ENCODE measurements at places on chromosomes 16 and 17. TPM values are rescaled to one million over a fixed set of nuclear protein-coding genes. Genes with fewer than 3 reads are reported as not detected.

Gene P2RX1
- 2.4 TPM for total RNA-seq

Gene MYOCD
- total RNA-seq: 2.8 TPM

Gene PIGL
- 62.4 TPM for total RNA-seq

Gene KRT33A
- not detected for total RNA-seq

Gene UNK
- 38.9 TPM for total RNA-seq

GRCh38 chr16:30997725-30998711 is 12.4 kb downstream of the STX1B start:
- DNase-seq: peak; percentile 42

GRCh38 chr17:2929881-2930533 is 133.4 kb downstream of the OR1D5 start:
- peak; percentile 32 for DNase-seq

DNA sequence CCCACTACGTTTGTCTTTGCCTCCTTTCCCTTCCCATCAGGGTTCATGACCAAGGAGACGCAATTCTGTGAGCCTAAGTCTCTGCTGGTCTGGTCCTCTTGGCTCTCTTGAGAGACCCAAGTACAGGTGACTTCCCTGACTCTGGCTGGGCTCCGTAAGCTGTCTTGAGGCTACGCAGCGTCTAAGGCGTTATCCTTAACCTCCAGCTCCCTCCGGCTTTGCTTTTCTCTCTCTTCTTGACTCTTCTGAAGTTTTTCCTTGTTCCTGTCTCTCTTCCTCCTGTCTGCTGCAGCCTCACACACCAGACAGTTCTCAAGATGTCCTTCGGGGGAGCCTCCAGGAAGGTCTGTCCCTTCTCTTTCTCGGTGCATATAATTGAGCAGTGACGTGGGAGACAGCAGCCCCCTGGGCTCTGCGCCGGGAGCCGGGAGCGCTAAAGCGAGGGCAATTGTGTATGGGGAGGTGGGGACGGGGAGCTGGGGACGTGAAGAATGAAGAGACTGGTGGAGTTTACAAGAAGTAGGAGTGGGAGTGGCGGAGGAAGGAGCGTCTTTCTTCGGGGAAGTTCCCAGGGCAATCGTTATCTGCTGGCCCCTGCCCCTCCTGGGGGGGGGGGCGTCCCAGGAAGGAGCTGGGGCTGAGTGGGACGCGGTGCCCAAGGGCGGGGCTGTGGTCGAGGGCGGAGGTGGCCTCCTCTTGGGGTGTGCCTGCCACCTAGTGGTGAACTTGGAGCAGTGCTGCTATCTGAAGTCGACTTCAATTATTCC is 6.9 kb upstream of the PIRT start:
- DNase-seq: peak; percentile 47

DNA sequence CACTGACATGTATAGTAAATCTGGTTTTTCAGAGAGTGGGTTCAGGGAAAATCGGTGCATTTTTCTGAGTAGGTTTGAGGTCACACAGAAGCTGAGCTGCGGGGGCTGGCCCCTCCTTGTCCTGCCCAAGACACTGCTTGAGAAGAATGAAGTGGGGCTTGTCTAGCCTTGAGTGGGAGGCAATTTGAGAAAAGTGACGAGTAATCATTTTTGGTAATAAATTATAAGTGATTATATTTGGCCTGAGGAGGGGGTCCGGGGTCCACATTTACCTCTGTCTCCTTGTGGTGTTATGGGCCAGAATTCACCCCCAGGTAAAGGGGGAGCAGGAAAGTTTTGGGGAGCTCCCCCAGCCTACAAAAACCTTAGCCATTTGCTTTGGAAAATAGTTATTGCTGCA is 28.1 kb downstream of the WFDC1 start:
- DNase-seq: no peak

DNA sequence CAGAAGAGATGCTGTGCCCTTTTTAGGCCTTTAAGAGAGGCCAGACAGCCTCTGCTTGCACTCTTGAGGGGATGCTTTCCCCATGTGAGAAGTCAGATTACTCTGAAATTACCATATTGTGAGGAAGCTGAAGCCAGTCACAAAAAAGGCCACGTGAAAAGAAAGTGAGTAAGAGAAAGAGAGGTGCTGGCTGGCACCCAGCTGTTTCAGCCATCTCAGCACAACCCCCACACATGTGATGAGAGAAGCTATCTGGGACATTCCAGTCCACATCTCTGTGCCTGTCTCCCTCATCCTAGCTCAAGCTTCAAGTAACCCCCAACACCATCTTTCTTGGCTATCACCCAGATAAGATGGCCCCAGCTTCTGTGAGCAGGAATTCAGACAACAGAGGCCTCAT is 131.4 kb downstream of the HS3ST2 start:
- no peak for DNase-seq

GRCh38 chr17:79871131-79871530 is 31.9 kb upstream of the CBX4 start:
- no peak for DNase-seq

DNA sequence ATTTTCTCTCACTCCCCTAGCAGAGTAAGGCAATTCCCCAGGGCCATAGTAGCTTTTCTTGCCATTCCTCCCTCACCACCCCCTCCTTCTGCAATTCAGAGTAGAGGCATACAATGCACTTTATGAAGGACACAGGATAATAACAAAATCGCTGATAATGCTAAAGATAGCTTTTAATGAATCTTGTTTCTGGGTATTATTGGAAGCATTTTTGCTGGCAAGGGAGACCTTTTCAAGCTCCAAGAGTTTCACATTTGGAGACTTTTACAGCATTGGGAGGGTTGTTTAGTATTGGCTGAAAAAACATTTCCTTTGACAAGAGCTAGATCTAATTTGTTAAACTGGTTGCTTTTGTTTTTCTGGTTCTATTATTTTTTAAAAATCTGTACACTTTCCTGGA is 573.0 kb upstream of the C16orf82 start:
- no peak for DNase-seq

DNA sequence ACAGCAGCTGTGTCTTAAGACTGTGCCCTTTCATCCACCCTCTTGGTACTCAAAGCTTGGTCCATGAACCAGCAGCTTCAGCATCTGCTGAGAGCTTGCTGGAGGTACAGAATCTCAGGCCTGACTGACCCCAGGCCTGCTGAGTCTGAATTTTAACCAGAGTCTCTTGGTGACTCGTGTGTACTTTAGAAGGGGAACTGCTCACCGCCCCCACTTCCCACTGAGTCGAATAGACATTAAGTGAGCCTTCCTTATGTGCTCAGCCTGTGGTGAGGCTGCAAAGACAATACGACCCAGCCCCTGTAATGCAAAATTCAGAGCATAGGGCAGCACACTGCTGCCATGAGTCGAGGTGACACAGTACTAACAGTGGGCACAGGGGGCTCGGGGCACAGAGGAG is 662.8 kb downstream of the WWOX start:
- no peak for DNase-seq

DNA sequence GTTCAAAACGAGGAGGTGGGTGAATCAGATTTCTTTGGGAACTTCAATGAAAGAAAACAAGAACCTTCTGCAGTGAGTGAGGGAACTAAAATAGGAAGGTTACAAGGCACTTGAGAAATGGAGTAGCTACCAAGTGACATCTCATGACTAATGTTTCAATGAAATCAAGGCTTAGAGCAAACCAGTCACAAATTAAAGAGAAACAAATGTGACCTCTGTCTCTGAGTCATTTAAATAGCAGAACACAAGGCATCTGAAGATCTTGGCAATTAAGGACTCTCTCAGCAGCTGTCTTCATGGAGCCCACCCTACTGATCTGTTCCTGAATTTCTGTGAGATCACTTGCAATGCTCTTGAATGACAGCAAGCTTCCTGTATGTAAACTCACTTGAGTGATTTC is 109.5 kb downstream of the CDH11 start:
- DNase-seq: no peak

GRCh38 chr17:14261406-14261805 is 24.7 kb upstream of the CDRT15 start:
- DNase-seq: no peak
